Activated naive CD8-positive, alpha-beta T cell treated with anti-CD3 and anti-CD28 coated beads, Interleukin-2, amount 10 ng/mL, durations not matched to agents 7 days and 5 days (primary cell): ENCODE measurements at places on chromosomes 6 and 20. TPM values are rescaled to one million over a fixed set of nuclear protein-coding genes. Genes with fewer than 3 reads are reported as not detected.

GRCh38 chr20:47360297-47361056 lies 4.0 kb upstream of the ZMYND8 start:
- no peak for DNase-seq

DNA sequence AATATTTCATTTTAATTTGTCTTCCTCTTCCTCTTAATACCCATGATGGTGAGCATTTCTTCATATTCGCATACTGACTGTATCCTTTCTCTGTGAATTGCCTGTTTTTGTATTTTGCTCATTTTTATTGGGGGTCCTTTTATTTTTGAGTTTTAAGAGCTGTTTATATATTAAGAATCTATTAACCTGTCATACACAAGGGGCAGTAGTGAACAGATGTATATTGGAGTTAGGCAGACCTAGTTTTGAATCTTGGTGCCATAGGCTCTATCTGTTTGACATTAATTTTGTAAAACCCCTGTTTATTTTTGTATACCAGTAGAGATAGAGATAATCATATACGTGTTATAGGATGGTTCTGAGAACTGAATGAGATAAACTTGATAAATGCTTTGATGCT lies 3.1 kb upstream of the WFDC5 start:
- no peak for DNase-seq

Gene EFCAB8
- total RNA-seq: 0.47 TPM

Gene GPSM3
- total RNA-seq: 251 TPM

GRCh38 chr20:50335105-50335504 lies 144.5 kb downstream of the CEBPB start:
- no peak for DNase-seq

DNA sequence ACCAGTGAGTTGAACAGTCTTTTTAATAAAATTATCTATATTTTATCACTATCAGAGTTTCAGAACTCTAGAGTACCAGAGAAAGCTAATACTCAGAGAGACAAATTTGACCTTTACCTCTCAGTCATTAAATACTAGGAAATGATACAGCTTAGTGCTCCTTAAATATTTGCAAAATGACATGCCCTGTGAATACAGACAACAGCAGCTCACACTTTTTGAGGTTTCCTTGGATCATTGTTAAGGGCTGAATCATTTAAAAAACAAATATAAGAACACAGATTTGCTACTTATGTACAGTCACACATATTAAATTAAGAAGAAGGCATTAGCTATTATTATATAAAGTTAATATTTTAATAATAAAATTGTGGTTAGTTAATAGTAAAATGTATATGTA lies 1158.7 kb upstream of the EYS start:
- no peak for DNase-seq

DNA sequence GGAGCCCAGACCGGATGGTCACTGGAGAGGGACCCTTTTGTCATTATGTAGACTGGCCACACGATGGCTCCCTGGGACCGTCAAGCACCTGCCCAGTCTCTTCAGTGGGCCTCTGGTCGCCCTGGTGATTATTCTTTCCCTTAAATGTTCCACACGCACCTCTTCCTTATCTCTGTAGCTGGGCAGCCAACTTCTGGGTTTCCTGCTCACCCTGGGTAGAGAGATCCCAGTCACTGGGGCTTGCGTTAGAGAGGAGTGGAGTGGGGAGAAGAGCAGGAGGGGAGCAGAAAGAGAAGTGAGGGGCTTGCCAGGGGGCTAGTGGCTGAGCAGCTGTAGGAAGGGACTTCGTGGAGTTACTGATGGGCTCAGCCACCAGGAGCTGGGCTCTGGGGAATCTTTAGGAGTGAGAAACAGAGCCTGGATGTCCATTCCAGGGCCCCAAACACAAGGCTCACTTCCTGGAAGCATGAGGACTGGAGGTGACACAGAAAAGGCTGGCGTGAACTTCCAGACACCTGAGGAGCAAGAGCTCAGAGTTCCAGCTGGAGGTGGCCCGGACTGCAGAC lies 150.1 kb downstream of the DHX35 start:
- peak; percentile 33 for DNase-seq

GRCh38 chr6:5930143-5930770 lies 76.5 kb downstream of the NRN1 start:
- no peak for DNase-seq

DNA sequence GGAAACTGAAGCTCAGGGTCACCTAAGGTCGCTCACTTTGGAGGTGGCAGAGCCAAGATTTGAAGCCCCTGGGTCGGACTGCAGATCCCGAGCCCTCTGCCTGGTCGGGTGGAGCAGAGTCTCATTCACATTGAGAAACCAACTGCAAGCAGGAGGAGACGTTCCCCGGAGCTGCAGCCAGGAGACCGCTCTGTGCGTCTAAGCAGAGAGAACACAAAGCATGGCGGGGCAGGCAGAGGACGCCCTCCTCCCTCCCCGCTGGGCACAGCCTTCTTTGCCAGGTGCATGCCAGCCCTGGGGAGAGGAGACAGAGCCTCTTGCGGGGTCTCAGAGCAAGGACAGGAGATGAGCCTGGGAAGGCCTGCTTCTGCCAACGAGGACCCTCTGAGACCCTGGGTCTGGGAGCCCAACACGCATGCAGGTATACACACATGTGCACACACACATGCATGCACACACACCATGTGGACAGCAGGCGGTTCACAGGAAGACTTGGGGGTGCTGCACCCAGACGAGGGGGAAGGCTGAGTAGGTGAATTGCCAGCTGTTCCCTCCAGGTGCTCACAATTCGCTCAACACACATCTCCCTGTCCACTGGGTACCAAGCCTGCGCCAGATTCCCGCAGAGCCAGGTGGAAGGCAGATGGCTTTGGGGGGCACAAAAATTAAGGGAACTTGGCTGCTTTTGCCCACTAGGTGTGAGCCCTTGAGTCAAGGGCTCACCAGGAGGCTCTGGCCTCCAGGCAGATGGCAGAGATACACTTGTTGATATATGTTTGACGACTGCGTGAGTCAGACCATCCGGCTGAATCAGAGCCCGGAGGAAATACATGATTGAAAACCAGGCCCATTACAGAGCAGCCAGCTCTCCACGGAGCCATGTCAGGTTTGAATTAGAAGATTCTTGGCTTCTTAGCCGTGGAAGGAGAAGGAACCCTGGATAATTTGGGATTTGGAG lies 5.5 kb upstream of the NTSR1 start:
- no peak for DNase-seq
